ENCODE measurements at places on chromosomes 2 and 18. TPM values are rescaled to one million over a fixed set of nuclear protein-coding genes. Genes with fewer than 3 reads are reported as not detected.

GRCh38 chr18:76953583-76954233 is 131.4 kb downstream of the ZNF236 start:
- peak; percentile 88 for DNase-seq

GRCh38 chr2:21268878-21269224 is 145.1 kb downstream of the TDRD15 start:
- no peak for DNase-seq

DNA sequence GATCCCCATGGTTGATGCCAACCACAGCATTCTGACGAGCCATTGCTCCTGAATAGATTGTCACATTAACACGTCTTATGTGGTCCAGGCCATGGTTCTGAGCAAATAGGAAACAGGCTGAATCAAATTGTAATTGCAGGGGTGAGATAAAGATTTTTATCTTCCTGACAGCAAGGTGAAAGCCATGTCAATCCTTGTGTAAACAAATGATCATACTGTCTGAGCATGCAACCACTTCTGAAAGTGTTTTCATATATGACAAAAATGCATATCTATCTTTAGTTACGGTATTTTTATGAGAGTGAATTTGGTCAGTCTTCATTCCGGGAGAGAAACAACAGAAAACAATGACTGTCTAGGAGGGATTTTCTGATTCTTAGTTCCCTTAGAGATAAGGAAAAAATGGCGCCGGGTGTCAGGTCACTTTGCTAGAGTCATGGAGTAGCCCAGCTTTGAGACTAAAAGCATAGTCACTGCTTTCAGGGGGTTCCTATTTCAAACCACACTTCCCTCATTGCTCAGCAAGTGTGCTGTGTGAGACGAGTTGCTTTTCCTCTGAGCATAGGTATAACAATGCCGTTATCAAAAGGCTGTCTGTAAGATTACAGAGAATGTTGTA is 958.9 kb downstream of the DCDC2C start:
- no peak for DNase-seq

DNA sequence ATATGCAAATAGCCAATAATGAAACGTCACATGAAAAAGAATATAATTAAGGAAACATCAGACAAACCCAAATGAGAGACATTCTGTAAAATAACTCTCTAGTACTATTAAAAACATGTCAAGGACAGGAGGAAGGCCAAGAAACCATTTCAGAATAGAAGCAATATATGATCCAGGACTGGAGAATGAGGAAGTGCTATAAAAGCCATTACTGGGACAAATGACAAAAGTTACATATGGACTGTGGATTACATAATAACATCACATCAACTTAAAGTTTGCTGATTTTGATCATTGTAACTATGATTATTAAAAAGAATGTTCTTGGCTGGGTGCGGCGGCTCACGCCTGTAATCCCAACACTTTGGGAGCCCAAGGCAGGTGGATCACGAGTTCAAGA is 81.3 kb downstream of the CRACDL start:
- no peak for DNase-seq

- no peak for DNase-seq
Observed at GRCh38 chr2:153786016-153786415, 85.7 kb upstream of the GALNT13 start.

Gene CRYBA2
- polyA plus RNA-seq: not detected

Gene TAF1B
- polyA plus RNA-seq: 26.3 TPM

Gene COBLL1
- 23.1 TPM for polyA plus RNA-seq

Gene PRKAG3
- polyA plus RNA-seq: not detected
